Sigmoid colon (tissue), 7 donors: ENCODE measurements at places on chromosomes 3 and 15. TPM values are rescaled to one million over a fixed set of nuclear protein-coding genes. Genes with fewer than 3 reads are reported as not detected.

The LIPC gene
- total RNA-seq: 0.83 TPM

The PCBP4 gene
- 277 TPM for total RNA-seq

The C3orf20 gene
- total RNA-seq: 0.16 TPM

The ACTRT3 gene
- 1.8 TPM for total RNA-seq

The SYNPR gene
- 1.4 TPM for total RNA-seq

- no peak for DNase-seq
These were observed 438.8 kb upstream of the THRB start for GRCh38 chr3:24933401-24933800.

- no peak for DNase-seq
These were observed 40.1 kb downstream of the FBXO22 start for GRCh38 chr15:75943713-75944215.

DNA sequence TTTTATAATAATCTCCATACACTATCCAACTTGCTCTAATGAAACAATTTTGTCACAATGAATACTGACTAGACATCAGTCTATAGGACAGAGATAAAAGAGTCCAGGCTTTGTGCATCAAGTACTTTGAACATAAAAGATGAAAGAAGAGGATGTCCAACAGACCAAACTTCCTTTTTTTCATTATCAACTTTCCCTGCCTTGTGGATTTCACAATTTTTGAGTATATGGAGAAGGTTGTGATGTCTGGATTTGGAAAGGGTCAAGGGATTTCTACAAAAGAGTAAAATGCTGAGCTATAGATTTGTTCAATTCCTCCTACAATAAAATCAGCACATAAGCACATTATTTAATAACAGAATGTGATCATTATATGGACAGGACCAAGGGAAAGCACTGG lies 25.7 kb downstream of the CD47 start:
- DNase-seq: no peak

DNA sequence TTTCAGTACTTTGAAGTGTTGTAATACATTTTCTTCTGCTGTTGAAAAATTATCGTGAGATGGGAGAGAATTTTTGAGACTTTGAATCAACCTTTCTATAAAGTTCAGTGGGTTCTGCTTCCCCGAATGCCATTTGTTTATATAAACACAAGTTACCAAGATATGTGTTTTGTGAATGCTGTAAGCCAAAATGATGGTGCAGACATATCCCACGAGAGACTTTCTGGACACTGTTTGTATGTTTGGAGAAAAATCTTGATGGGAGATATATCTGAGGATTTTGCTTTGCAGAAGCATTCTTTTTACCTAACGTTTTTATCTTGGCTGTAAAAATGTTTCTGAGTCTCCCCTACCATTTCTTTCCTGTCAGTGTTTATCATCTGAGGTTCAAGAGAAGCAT lies 526.6 kb upstream of the ZNF717 start:
- DNase-seq: no peak

DNA sequence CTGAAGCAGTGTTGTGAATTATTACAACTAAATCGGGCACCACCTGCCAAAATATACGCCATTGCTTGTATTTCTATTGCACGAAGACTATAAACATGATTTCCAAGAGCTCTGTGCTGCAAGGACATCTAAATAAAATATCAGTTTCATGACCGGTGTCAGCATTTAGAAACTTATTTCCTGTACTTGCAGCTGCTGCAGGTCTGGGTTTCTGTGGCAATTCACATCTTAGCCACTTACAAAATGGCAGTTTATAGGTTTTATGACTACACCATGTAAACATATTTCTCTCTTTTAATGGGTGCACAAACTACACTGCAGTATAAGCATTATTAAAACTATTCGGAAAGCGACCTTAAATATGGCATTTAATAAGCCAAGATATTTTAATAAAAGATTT lies 359.4 kb downstream of the VPS13C start:
- no peak for DNase-seq

DNA sequence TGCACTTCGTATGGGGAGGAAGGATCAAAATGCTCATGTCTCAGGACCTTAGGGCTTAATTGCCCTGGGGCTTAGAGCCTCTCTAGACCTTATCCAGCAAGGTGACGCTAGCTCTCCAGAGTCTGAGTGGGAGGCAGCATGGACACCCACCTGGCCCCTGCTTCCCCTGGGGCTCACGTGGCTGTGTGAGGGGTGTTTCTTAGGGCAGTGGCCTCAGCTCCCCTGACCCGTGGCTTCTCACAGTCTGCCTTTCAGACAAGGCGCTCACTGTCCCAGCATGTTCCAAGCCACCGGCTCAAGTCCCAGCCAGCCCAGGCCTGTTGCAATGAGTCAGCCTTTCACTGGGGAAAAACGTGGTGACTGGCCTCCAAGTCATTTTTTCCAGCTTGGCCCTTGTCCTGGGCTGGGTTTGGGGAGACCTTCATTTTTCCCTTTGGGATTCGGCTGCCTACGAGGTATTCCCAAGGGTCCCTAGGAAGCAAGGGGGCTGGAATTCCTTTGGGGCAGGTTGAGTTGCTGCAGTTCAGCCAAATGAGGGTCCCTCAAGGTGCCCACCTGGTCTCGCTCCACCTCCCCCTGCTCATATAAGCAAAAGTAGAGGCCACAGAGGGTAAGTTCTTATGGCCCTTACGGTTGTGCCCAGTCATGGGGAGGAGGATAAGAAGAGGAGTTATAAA lies 15.7 kb downstream of the BHLHE40 start:
- peak; percentile 90 for DNase-seq

DNA sequence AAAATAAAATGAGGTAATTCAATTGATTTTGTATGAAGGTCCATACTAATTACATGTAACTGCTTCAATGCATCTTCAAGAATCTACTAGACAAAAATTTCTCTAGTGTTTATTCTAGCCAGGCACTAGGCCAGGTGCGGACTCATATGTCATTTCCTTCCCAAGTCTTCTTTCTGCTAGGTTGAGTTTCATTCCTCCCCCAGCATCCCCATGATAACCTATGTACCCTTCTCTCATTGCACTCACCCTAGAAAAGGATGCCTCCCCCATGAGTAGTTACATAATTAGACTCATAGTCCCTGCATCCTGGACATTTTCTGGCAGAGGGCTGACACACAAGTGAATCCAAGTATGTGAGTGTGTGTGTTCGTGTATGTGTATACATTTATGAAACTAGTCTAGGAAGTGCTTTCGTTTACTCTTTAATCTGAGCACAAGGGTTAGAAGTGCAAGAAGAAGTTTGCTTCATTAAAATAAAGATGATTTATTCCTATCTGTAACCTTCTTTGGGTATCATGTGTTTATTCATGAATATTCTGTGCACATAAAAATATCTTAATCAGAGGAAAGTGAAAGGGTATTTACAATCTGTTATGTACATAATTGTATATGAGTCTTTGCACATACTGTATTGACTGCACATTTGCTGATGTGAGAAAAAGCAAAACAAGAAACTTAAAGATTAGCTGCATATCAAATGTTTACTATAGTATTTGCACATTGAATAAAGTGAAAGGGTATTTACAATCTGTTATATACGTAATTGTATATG lies 585.6 kb upstream of the ZNF717 start:
- no peak for DNase-seq

DNA sequence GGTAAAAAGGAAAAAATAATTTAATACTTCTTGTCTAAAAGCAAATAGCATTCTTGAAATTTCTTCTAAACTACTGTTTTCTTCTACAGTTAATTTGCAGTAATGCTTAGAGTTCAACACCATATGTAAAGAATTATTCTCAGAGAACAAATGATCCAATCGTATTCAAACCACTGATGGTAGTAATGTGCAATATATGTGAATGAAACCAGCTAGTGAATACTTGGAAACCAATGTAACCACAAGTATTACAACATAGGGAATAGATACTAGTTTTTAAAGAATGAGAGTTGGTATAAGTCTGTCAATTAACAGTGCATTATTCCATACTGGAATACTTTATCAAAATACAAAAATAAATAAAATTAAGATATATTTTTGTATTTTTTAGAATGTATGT lies 850.0 kb downstream of the DIPK2A start:
- DNase-seq: no peak

- DNase-seq: peak; percentile 41
These were observed 6.9 kb upstream of the CLPX start for GRCh38 chr15:65192016-65192415.

- DNase-seq: no peak
These were observed 170.2 kb upstream of the PRICKLE2 start for GRCh38 chr3:64395490-64395889.
